ENCODE measurements at places on chromosomes 3 and 15.

- DNase-seq: no peak
These were observed 34.3 kb downstream of the ZMAT3 start for GRCh38 chr3:179037351-179037750.

GRCh38 chr3:46478341-46478740 is 13.6 kb upstream of the LTF start:
- DNase-seq: peak; percentile 23

GRCh38 chr3:190996181-190996775 is 133.8 kb upstream of the GMNC start:
- DNase-seq: no peak

GRCh38 chr3:113103588-113103987 is 107.8 kb upstream of the BOC start:
- DNase-seq: peak; percentile 57

GRCh38 chr15:39369768-39370167 is 211.1 kb upstream of the THBS1 start:
- DNase-seq: no peak

All from inflammatory macrophage treated with lipopolysaccharide for 4 hours (primary cell).